Fibroblast of skin of right biceps (primary cell): ENCODE measurements at places on chromosomes 1 and 21.

DNA sequence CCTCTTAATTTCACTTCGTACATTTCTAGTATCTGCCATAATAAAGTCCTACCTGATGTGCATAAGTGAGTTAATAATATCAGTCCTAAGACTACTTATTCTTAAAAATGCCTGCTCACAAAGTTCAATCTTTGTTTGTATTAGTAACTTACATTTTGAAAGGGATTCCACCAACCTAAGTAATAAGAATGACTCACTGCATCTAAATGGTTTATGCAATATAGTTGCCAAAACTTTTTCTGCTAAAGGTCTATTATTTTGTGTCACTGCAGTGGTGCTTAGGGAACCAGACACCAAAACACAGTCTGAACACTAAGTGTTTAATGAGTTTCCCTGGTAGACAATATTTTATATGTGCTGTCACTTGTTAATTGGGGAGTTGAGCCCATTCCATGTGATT is 1.8 kb downstream of the ZNF669 start:
- peak; percentile 32 for DNase-seq

DNA sequence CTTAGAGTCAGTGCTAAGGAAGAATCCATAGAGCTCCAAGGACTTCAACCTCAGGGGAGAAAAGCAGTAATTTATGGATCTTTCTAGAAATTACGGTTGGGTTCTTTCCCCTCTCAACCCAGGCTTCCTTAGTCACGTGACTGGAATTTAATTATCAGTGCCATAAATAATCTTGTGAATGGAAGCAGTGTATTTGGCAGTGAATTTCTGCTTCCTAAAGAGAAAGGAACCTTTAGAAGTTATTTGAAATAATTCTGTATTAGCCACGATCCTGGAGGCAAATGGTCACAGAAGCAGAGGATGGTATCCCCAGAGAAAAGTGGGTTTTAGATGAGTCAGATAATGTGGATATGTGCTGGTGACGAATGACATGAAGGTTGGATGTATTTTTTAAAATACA is 89.6 kb downstream of the NFIA start:
- peak; percentile 60 for DNase-seq

DNA sequence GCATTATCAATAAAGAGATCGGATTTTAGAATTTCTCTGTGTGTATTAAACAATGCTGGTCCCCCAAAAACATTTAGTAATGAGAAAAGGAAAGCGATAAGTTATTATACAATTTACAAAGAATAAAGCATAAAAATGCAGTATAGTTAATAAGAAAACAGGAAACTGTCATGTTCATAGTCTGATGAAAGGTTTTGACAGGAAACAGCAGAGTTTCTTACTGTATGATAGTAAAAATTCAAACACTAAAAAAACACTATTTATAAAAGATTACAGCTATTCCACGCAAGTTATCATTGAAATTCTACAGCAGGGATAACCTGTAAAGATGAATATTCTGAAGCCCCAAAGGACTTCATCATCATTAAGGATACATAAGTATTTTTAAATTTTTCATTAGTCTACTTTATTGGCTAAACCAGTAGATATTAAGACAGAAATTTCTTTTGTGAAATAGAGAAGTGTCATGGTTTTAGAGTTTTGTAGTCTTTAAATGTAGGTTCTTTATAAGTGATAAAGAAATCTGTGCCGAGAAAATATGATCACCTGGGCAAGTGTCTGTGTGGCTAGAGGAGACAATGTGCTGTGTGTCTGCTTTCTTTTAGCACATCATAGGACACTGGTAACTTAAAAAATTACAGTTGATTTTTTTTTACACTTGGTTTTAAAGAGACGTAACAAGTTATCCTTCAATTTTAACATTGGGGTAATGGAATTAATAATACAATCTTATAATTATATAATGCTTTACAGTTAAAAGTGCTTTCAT is 49.7 kb upstream of the GFI1 start:
- no peak for DNase-seq

DNA sequence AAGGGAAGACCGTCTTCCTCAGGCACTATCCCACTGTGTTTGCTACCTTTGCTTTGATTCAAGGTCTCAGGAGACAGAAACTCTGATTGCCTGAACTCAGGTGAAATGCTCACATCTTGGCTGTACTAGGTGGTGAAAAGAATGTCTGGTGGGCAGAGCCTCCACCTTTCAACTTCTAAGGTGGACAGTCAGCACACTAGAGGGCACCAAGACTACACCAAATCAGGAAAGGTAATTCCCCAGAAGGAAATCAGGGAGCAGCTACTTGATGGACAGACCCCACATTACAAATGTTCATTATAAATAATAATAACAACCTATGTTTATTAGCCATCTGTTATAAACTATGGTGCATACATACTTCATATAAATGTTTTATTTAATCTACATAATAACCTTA is 220.9 kb downstream of the ATG4C start:
- peak; percentile 5 for DNase-seq

DNA sequence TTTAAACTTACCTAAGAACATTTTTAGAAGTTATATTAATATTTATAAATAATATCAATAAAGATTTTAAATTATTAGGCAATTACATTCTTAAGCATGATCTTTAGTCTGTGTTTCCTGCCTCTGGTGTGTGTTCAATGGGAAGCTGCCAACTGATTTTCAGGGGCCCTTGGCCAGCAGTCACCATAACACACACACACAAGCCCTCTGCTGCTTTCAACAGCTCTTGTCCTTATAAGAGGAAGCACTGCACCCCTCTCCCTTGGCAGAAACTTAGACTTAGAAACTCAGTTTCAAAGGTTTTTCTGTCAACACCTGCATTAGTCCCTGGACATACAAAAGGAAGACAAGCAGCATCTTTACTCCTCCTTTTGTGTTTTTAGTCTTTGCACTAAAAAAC is 81.4 kb downstream of the VAV3 start:
- no peak for DNase-seq

GRCh38 chr21:26973226-26973625 is 6.3 kb upstream of the ADAMTS5 start:
- DNase-seq, result no peak

GRCh38 chr1:108531444-108531843 is 28.5 kb upstream of the EEIG2 start:
- DNase-seq, result no peak

GRCh38 chr1:102863704-102864103 is 244.6 kb downstream of the COL11A1 start:
- DNase-seq, result no peak
